ENCODE measurements at places on chromosomes 5 and 9.

- no peak for DNase-seq
Measured at GRCh38 chr5:138503487-138504270, 38.4 kb downstream of the EGR1 start.

DNA sequence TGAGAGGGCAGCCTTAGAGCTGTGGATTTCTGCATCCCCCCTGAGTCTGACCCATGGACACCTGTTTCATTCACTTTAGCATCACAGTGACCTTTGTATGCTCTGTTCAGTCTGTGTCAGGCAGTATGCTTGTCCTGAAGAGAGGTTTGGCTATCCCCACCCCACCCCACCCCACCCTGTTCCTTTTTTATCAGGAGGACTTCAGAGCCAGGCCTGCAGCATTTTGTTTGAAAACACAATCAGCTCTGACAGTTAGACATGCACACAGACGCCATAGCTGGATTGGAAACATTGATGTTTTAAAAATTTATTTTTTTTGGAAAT, 142.2 kb downstream of the NTRK2 start:
- no peak for DNase-seq

GRCh38 chr5:160270704-160271103, 41.4 kb downstream of the FABP6 start:
- DNase-seq: no peak

DNA sequence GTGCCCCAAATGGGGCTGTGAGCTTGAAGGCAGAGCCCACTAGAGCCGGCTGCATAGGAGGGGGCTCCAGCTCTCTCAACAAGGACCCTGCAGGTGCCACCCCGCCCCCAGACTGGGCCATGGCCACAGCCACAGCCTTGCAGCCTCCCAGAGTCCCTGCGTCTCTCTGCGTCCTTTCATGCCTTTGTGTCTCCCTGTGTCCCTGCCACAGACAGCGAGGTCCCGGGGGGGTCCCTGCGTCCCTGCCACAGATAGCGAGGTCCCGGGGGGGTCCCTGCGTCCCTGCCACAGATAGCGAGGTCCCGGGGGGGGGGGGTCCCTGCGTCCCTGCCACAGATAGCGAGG, 6.3 kb downstream of the NOXA1 start:
- no peak for DNase-seq

GRCh38 chr5:143220748-143221251, 182.7 kb downstream of the NR3C1 start:
- no peak for DNase-seq

GRCh38 chr5:173512637-173513435, 103.6 kb downstream of the BOD1 start:
- no peak for DNase-seq
